ENCODE measurements at places on chromosomes 5 and 9. TPM values are rescaled to one million over a fixed set of nuclear protein-coding genes. Genes with fewer than 3 reads are reported as not detected.

DNA sequence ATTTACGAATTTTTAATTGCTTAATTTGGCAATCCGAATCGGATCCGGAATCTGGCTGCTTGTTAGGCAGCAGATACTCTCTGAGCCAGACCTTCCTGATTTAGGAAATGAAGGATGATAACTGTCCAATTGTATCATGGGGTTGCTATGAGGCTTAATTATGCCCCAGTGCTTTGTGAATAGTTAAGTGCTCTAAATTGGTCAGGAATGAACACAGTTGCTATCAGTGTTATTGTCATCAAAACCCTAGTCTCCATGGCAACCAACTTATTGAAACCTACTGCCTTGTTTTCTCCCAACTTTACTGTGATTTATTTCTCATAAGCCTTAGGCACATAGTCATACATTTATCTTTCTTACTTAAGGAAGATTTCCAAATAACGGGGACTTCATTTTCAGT is 47.9 kb downstream of the MAMDC2 start:
- DNase-seq = no peak

The PAXX gene
- total RNA-seq = 19.1 TPM

The SLC34A3 gene
- 0.04 TPM for total RNA-seq

The MARCOL gene
- total RNA-seq = not detected

The CCL19 gene
- total RNA-seq = 0.35 TPM

GRCh38 chr9:133976191-133976861 is 15.8 kb downstream of the VAV2 start:
- no peak for DNase-seq

GRCh38 chr5:36181774-36182173 is 29.9 kb downstream of the SKP2 start:
- DNase-seq = no peak

DNA sequence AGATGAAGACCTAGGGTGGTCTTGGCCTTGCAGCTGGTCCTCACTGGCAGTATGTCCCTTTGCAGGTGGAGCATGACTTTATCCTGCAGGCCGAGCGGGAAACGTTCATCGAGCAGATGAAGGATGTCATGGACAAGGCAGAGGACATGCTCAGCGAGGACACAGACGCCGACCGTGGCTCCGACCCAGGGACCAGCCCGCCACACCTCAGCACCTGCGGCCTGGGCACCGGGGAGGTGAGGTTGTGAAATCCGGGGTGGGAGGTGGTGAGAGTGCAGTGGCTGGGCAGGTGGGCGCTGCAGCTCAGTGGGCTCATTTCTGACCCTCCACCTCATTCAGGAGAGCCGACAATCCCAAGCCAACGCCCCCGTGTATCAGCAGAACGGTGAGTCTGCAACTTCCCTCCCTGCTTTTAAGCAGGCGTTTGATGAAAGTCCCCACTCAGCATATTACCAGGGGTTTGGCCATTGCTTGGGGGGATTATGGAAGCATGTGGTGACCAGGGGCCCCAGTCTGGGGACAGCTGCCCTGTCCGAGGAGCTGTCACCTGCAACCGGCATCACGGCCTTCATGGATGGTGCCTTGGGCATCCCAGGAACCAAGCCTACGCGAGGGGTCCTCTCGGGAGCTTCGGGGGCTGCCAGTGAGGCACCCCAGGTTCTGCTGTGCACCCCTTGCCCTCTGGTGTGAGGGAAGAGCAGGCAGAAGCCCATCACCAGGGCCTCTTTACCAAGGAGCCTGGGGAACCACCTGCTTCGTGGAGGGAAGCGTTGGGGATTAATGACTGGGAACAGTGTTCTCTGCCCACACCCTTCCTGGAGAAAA is 84.0 kb downstream of the WNK2 start:
- no peak for DNase-seq

- DNase-seq = peak; percentile 49
Measured at GRCh38 chr9:35611230-35611797, 6.3 kb downstream of the TESK1 start.

The CARTPT gene
- total RNA-seq = not detected
